ENCODE measurements at places on chromosomes 2 and 18.

GRCh38 chr2:207825978-207826377, 56.3 kb upstream of the FZD5 start:
- no peak for DNase-seq

DNA sequence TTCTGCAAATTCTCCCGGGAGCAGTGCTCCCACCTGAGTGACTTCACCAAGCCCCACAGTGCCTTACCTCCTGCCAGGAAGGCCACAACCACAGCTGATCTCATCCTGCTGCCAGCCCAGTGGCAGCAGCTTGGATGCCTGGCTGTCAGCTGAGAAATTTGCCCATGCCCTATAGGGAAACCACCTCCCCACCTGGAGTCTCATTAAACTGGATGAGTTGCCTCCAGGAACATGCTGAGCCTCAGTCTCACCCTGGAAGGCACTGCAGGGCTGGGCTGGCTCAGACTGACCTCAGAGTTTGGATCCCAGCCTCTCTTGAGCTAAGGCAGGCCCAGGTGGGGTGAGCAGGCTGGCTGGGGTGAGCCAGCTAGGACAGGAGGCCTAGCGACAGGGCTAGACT, 23.3 kb downstream of the REEP1 start:
- DNase-seq, result no peak

DNA sequence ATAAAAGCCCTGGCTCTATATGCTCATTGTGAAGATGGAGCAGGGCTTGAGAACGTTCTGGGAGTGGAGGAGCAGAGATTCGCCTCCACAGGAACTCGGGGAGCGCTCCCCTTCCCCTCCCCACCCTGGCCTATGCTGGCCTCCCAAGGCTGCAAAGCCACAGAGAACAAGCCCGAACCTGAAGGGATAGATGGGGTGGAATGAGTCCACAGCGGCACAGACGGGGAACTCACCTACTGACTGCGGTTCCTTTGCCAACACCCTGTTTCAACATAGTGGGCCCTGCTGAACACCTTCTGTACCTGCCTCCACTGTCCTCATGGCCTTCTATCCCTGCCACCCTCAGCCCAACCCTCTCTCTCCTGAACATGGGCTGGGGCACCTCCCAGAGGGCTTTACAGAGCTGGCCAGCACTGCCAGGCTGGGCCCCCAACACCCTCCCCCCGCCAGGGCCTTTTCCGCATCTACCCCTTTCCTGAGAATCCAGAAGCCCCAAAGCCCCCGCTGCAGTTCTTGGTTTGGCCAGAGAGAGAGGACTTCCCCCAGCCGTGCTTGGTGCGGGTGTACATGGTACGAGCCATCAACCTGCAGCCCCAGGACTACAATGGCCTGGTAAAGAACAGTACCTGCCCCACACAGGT, 41.5 kb downstream of the LMAN2L start:
- DNase-seq, result no peak

DNA sequence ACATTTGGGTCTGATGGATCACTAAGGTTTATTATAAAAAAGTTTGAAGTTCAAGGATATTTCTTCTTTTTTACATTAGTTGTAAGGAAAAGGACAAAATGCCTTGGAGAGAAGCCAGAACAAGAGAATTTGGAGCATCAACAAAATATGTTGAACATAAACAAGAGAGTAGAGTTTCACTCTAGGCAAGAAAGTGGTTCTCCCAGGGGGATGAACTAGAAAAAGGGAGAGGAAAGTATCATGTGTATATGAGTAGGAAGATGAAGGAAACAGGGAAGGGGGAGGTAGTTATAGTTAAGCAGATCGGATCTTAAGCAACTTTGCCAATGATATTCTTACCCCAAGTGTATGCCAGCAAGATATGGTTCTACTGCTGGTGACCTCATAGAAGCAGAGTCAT, 63.8 kb upstream of the GALNT3 start:
- no peak for DNase-seq

DNA sequence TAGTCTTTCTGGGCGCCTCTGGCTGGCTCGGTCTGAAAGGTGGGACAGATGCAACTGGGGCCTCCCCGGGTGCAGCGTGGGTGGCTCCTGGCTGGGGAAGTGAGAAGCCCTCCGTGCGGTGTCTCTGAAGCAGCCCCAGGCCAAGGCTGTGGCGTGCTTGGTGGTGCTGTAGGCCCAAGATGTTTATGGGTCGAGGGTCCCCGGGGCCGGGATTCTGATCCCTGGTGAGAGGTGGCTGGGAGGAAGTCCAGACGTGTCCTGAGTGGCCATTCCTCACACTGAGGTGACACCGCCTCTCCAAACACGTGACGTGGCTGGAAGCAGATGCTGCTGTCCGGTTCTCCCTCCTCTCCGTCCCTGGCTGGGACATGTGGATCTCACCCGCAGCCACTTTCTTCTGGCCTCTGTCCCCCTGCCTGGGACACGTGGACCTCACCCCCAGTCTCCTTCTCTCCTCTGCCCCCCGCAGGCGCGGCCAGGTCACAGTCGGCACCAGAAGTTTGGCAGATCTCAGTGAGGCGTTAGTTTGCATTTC, 12.6 kb downstream of the RTP5 start:
- DNase-seq, result no peak

- no peak for DNase-seq
Measured at GRCh38 chr2:229650901-229651300, 63.5 kb downstream of the DNER start.

- no peak for DNase-seq
Measured at GRCh38 chr2:176582176-176582575, 312.9 kb downstream of the MTX2 start.

DNA sequence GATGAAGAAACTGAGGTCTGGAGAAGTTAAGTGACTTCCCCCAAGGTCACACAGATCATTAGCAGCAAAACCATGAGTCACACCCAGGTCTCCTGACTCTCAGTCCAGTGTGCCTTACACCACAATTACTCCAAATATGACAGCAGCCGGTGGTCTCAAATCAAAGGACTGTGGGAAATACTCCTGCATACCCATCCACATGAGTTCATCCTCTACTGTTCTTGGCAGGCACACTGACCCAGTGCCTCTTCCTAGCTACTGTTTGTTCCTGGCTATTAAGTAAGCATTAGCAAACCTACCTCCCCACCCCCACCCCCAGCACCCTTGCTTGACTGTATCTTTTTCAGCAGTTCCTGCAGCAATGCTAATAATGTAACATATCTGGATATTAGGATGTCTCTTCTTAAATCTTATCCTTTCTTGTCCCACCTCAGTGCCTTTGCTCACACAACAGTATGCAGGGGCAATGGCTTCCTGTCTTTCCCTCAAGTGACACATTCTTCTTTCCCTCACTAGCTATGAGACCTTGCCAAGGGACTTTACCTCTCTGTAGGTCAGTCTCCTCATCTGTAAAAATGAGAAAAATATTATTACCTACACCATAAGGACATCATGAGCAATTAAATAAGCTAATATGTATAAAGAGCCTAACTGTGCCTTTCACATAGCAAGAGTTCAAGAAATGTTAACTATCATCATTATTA, 46.2 kb downstream of the FAM98A start:
- no peak for DNase-seq

- DNase-seq, result no peak
Measured at GRCh38 chr18:26565514-26565913, 17.2 kb upstream of the KCTD1 start.

DNA sequence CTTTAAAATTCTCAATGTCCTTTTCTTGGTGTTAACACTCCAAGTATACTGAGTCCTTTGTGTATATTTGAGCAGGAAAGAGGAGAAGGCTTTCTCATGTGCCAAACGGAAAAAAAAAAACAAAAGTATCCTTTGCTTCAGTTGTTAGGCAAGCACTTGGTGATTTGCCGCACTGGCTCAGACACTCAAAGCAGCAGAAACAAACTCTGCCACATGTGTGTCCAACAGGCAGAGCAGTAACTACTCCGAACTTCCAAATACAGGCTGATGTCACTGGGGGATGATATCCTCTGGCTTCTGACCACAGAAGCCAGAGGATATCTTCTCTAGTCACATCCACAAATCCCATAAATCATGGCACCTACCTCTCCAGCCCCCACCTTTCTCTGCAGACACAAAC, 108.0 kb upstream of the SALL3 start:
- no peak for DNase-seq

GRCh38 chr2:152038441-152038958, 60.3 kb downstream of the CACNB4 start:
- peak; percentile 6 for DNase-seq

- peak; percentile 55 for DNase-seq
Measured at GRCh38 chr2:30666266-30666874, 140.9 kb downstream of the CAPN13 start.

DNA sequence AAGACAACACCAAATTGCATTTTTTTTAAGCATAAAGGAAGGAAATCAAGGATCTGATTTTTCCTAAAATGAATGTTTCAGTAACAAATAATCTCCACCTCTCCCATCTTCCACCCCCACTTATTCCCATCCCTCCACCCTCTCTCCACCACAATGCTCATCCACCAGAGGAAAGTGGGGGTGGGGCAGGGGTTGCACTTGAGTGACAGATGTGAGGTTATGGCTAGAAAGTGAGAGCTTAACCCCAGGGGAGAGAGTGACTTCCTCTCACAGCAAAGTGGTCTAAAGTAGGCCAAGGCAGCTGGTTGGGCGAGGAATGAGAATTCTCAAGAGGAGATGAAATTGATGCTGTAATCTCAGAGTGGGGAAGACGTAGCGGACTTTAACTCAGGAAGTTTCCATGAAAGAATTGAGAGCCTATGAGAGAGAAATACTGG, 104.7 kb downstream of the HNRNPLL start:
- no peak for DNase-seq

- DNase-seq, result no peak
Measured at GRCh38 chr2:53562407-53562806, 205.2 kb upstream of the CHAC2 start.

All from NCI-H510A treated with DMSO at 0.1 percent for 48 hours (cell line).